Stimulated activated CD8-positive, alpha-beta memory T cell treated with anti-CD3 and anti-CD28 coated beads, Interleukin-2, amount 100 ng/mL, for 48 hours (primary cell): ENCODE measurements at places on chromosomes 5 and 9.

- DNase-seq, result no peak
Measured at GRCh38 chr5:1332461-1333001, 12.4 kb downstream of the CLPTM1L start.

GRCh38 chr5:143026380-143026779, 256.2 kb downstream of the ARHGAP26 start:
- no peak for DNase-seq

DNA sequence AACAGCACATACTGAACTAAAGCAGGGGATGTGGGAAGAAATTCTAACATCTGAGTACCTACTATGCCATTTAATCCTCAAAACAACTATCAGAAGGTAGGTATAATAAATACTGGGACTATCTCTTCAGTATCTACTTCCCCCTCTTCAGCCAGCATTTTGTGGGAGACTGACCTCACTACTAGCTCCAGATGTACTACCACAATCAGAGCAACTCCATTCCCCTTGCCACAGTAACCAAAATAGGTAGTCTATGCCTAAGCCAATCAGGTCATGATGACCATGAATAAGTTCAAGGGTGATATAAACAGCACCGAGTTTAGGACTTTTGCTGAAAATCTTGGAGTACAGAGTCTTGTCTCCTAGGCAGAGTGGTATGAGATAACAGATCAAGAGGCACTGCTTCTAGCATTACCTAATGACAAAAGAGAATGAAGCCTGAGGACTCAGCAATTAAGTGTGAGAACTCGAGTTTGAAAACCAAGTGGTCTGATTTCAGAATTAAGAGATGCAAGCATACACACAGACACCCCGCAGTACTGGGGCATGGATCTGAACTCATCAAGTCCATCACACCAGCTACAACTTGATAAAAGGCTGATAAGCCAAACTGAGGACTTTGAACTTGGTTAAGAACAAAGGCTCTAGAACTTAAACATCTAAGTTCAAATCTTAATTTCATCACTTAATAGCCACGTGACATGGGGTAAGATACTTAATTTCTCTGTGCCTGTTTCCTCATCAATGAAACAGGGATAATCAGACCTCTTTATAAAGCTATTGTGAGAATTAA, 9.7 kb downstream of the FNIP1 start:
- no peak for DNase-seq

DNA sequence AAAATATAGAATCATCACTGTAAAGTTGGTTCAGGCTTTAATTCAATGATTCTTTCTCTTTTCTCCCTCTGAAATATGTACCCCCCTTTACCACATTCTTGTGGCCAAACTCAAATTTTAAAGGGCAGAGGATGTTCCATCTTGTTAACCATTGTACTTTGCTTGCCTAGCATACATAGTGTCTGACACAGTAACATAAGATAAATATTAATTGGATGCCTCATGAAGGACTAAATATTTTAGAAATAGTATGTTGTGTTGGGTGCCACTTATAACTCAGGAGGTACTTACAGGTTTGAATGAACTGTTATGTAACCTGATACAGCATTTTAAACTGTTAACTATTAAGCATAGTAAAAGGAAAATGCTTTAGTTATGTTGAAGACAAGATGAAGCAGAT, 71.5 kb downstream of the NIPBL start:
- DNase-seq, result no peak

GRCh38 chr9:129669141-129669718, 3.8 kb downstream of the PRRX2 start:
- no peak for DNase-seq

DNA sequence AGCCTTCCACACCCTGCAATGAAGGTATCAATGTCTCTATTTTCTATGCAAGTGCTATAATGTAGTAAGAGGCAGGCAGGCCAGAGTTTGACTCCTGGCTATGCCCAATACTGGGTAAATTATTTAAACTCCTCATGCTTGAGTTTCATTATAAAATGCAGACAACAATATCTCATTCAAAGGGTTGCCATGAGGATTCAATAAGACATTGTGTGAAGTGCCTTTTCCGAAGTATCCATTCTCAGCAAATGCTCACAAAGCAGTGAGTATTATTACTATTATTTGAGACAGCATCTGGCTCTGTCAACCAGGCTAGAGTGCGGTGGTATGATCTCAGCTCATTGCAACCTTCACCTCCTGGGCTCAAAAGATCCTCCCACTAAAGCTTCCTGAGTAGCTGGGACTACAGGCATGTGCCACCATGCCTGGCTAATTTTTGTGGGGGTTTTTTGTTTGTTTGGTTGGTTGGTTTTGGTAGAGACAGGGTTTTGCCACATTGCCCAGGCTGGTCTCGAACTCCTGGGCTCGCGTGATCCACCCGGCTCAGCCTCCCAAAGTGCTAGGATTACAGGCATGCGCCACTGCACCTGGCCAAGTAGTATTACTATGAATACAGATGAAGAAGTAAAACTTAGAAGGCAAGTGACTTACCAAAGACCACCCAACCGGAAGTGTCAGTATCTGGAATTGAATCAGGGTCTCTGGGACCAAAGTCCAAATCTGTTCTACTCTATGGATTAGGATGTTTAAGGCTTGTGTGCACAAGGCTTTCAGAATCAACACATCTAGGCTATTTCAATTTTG, 18.8 kb downstream of the ADAM19 start:
- no peak for DNase-seq

DNA sequence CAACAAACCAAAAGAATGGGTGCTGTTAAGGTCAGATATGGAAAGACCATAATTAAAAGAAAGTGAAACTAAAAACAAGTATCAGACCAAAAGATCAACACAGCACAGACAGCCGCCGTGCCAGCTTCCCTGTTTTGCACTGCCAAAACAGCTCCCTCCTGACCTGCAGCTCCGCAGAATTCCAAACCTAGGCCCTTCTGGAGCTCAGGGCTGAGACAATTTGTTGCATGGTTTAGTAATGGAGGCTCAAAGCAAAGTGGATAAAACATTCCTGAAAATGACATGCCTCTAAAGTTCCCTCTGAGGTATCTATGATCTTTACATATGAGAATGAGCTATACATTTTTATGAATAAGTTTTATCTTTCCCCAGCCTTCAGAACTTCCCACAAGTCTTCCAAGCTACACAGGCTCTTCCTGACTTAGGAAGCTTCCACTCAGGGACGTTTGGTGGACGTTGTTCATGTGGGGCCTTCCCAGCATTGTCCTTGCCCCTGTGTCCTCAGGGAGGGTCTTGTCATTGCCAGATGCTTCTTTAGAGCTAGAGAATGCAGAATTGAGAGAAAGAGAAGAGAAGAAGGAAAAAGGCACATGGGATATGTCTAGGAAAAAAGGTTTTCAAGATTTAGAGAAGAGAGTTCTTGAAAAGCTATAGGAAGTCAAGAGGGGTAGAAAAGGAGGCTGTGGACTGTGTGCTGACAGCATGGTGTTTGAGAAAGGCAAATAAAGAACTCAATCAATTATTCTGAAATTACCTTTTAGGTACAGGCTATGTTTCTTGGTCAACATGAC, 28.4 kb upstream of the SSBP2 start:
- DNase-seq, result no peak

- no peak for DNase-seq
Measured at GRCh38 chr9:83047839-83048775, 14.8 kb downstream of the RASEF start.
